ENCODE measurements at places on chromosomes 13 and 19. TPM values are rescaled to one million over a fixed set of nuclear protein-coding genes. Genes with fewer than 3 reads are reported as not detected.

The LILRA6 gene
- total RNA-seq: not detected

The ZNF554 gene
- 2.3 TPM for total RNA-seq

The TGFBR3L gene
- total RNA-seq: 0.54 TPM

The SBK2 gene
- not detected for total RNA-seq

The INSR gene
- 35.8 TPM for total RNA-seq

The HCN2 gene
- 2.9 TPM for total RNA-seq

The TEX26 gene
- total RNA-seq: not detected

The WDR88 gene
- total RNA-seq: not detected

The APOC1 gene
- 0.28 TPM for total RNA-seq

The NLRP5 gene
- total RNA-seq: not detected

The GPC6 gene
- 0.94 TPM for total RNA-seq

The SOX1 gene
- not detected for total RNA-seq

The C1QTNF9 gene
- not detected for total RNA-seq

The ZNF136 gene
- total RNA-seq: 8.8 TPM

The SLAIN1 gene
- 1.3 TPM for total RNA-seq

The FAM216B gene
- total RNA-seq: not detected

The PRDX2 gene
- 246 TPM for total RNA-seq

The TMPRSS9 gene
- total RNA-seq: not detected

The ADAT3 gene
- total RNA-seq: 1.5 TPM

The SPHK2 gene
- total RNA-seq: 4.6 TPM

The CPB2 gene
- not detected for total RNA-seq

The SRRM5 gene
- total RNA-seq: under 0.01 TPM

The DCT gene
- total RNA-seq: not detected

The PCDH17 gene
- 2.6 TPM for total RNA-seq

The CGB5 gene
- total RNA-seq: not detected

The PINLYP gene
- total RNA-seq: 0.18 TPM

The TBXA2R gene
- total RNA-seq: 1.2 TPM

The PDE4A gene
- 1.6 TPM for total RNA-seq

The ZNF560 gene
- 0.47 TPM for total RNA-seq

The CIC gene
- total RNA-seq: 19.3 TPM

The GARIN5A gene
- 0.19 TPM for total RNA-seq

The BBC3 gene
- total RNA-seq: 14.2 TPM

The GJB2 gene
- total RNA-seq: not detected

The S1PR5 gene
- total RNA-seq: not detected

The TNFSF11 gene
- not detected for total RNA-seq

The NDFIP2 gene
- total RNA-seq: 16.7 TPM

The NUP62 gene
- total RNA-seq: 28.4 TPM

The TEX29 gene
- total RNA-seq: not detected

The ZBTB45 gene
- total RNA-seq: 5.8 TPM

The FPR3 gene
- 2.4 TPM for total RNA-seq

The LILRA2 gene
- not detected for total RNA-seq

The ZNF607 gene
- 2.0 TPM for total RNA-seq

The KLK14 gene
- total RNA-seq: not detected

The NCAN gene
- not detected for total RNA-seq

The KCTD12 gene
- total RNA-seq: 114 TPM

The ZNF431 gene
- 6.2 TPM for total RNA-seq

The ADM5 gene
- total RNA-seq: 0.47 TPM

The RNF17 gene
- not detected for total RNA-seq

Data from endothelial cell of coronary artery (primary cell).